Hippocampal formation (tissue), 2 donors: ENCODE measurements at places on chromosomes 2 and 18.

DNA sequence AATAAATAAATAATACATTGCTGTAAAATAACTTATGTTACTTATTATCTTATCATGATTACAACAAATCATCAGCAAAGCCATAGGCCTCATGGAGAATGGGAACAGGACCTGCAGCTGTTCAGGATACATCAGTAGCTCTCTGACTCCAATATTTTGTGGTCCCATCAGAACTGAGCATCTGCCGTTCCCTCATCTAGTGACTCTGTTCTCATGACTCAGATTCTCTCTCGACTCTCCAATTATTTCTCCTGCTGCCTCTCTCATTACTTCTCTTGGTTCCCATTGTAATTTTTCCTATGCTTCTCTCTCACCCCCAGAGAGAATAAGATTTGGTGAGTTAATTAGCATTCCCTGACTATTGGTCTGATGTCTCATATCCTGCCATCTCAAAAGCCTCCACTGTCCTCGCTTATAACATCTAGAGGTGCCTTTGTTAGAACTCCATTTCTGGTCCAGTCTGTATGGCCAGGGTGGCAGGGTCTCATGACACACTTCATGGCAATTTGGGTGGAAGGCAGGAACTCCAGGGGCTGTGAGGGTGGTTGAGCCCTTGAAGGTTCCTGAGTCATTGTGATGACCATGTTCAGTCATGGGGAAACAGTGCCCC, 78.0 kb upstream of the TANC1 start:
- no peak for DNase-seq

DNA sequence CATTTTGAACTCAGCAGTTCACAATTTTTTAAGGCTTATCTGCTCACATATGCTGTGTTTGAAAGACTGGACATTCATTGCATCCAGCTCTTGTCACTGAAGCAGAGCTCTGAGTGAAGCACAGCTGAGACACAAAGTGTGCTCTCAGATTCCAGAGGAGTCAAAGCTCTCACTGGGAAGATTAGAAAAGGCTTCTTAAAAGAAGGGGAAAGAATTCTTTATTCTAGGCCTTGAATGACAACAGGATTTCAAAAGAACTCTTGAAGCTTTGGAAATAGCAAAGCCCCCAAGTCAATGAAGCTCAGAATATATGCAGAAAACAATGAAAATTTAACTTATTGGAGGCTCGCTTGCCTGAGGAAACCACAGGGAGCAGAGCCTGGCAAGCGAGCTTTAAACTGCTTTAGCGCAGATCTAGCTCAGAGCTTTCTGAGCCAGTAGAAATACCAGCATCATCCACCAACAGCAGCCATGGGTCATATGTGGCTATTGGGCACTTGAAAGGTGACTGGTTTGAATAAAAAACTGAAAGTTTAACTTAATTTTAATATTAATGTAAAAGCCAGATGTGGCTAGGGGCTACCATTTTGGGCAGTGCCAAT, 369.7 kb downstream of the OSR1 start:
- no peak for DNase-seq

GRCh38 chr18:76317136-76317535, 177.9 kb downstream of the ZNF516 start:
- no peak for DNase-seq

DNA sequence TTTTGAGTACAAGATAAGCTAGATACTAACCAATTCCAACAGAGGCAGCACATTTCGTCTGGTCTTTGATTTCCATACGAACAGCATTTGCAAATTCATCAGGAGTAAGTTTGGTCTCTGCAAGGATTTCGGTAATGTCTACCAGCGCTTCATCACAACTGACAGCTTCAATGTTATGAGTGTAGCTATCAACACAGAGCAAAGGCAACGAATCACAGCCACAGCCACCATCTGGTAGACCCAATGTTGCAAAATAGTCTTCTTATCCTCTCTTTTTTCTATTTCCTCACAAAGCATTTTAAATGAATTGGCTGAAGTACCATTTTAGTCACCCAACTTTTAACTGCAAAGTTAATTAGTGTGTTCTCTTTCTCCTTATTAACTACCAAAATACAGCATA, 68.3 kb downstream of the REV1 start:
- no peak for DNase-seq

- DNase-seq: no peak
Measured at GRCh38 chr2:185921048-185921756, 182.6 kb downstream of the FSIP2 start.

DNA sequence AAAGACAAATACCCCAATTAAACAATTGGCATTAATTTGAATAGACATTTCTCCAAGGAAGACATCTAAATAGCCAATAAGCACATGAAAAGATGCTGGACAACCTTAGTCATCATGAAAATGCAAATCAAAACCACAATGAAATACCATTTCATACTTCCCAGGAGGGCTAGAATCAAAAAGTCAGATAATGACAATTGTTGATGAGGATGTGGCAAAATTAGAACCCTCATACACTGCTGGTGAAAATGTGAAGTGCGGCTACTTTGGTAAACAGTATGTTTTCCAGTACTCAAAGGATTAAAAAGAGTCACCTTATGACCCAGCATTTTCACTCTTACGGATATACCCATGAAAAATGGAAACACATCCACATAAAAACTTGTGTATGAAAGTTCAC, 91.6 kb downstream of the FIGN start:
- no peak for DNase-seq

- DNase-seq: no peak
Measured at GRCh38 chr2:110995911-110996310, 124.8 kb upstream of the BCL2L11 start.

GRCh38 chr2:174949988-174950687, 55.0 kb downstream of the CHN1 start:
- no peak for DNase-seq

DNA sequence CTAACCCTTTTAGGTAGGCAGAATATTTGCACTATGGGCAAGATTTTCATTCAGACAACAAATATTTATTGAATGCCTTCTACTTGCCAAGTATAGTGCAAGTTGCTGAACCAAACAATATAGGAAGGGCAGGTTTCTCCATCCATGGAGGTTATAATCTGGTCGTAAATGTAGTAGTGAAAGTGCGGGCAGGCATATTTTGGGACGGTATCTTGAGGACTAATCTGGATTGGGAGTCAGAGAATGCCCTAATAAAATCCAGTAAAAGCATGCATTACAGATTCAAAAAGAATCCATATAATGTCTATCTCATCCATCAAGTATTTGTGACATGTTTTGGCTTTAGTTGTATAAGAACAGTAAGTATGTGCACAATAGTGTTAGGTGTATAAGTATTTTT, 1.7 kb upstream of the NDUFV2 start:
- DNase-seq: no peak

- no peak for DNase-seq
Measured at GRCh38 chr2:82576656-82577055, 1882.4 kb downstream of the SUCLG1 start.

- DNase-seq: no peak
Measured at GRCh38 chr2:119697290-119698020, 18.5 kb downstream of the TMEM177 start.

GRCh38 chr2:216792222-216793021, 67.4 kb downstream of the TNP1 start:
- no peak for DNase-seq

GRCh38 chr2:15560140-15560987, 770 bp downstream of the NBAS start:
- DNase-seq: no peak

DNA sequence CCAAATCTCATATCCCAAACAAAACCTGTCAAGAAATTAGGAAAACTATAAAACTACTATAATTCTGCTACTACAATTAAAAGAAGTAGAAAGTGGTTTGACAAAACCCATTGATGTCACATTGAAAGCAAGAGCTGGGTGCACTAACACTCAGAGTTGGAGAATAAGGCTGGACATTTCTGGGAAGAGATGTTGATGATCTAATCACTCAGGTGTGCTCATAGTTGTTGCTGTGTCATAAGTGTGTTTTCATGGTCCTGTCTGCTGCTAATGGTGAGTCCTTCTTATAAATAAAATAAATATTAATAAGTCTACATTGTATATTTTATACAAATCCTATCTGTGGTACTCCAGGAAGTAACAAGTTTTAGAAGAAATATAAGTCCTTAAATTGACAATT, 168.2 kb upstream of the LRP1B start:
- DNase-seq: no peak

GRCh38 chr18:74375999-74376398, 60.4 kb downstream of the C18orf63 start:
- no peak for DNase-seq

- no peak for DNase-seq
Measured at GRCh38 chr2:218482651-218483050, 63.7 kb downstream of the VIL1 start.

GRCh38 chr2:182432051-182432450, 5.2 kb upstream of the PDE1A start:
- no peak for DNase-seq

DNA sequence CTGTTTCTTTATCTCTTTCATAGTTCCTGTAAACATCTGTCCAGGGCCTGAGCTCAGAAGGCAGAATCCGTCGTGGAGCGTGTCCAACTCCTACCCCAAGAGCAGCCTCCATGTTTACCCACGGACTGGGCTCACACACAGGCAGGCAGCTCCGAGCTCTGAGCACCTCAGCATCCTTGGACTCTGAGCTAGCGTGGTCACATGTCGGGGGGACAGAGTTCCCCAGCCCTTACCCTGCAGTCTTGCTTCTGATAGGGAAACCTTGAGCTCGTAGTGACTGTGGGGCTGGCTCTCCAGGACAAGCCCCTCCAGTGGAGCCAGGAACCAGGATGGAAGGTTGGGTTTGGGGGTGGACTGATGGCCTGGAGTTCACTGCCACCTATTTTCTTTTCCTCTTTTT, 15.1 kb upstream of the ST3GAL5 start:
- no peak for DNase-seq

- DNase-seq: no peak
Measured at GRCh38 chr2:167451496-167452289, 563.4 kb downstream of the XIRP2 start.

- no peak for DNase-seq
Measured at GRCh38 chr2:1625281-1626001, 118.9 kb downstream of the PXDN start.

- no peak for DNase-seq
Measured at GRCh38 chr2:200575957-200576356, 9.9 kb upstream of the AOX1 start.

DNA sequence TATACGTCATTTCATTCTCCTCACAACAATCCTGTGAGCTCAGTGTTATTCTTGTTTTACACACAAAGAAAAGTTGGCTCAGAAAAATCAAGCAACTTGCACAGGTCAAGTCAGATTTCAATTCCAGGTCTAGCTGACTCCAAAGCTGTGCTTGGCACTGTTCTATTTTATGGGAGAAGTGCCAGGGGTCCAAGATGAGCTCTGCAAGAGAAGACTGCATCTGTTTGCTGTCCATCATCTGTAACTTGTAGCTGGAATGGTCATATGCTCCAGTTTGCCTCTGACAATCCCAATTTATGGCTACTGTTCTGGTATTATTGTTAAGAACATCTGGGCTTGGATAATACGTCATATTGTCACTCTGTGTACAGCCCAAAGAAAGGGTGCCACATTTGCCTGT, 28.9 kb downstream of the KCNF1 start:
- DNase-seq: no peak

GRCh38 chr2:218962859-218963492, 3.5 kb downstream of the CDK5R2 start:
- DNase-seq: peak; percentile 35

DNA sequence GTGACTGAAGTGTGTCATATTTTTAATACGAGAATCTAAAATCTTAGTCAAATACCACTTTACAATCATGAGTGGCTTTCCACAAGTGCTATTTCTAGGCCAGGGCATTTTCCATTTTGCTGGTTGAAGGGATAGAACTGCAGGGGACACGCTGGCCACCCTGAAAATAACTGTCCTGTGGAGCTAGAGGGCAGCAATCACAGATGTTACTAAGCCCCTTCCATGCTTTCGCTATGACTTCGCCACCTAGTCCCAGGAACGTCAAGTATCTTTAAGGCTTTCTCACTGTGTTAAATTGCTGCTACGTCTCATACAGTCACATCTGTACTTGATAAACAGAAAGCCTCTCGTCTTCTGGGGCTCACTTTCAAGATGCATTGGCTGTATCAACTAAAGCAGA, 171.8 kb downstream of the CDH2 start:
- DNase-seq: peak; percentile 15

- DNase-seq: no peak
Measured at GRCh38 chr2:206275312-206276055, 1.0 kb downstream of the ZDBF2 start.

DNA sequence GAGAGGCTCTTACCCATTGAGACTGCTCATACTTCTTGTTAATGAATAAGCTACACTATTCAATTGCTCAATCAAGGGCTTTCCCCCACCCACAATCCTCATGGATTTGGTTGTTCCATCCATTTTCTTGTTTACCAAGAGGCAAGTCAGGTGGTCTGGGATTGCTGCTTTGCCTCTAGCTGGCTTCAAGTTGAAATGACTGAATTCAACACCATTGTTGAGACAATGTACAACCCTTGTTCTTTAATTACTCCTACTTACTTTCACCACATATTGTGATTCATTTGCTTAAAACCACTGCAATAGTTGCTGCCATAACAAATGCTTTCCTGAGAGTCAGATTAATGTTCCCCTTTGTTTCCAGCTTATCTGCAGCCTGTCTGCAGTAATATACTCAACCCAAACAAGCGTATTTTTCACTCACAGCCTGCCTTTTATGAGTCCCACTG, 532.2 kb downstream of the RIT2 start:
- DNase-seq: no peak

DNA sequence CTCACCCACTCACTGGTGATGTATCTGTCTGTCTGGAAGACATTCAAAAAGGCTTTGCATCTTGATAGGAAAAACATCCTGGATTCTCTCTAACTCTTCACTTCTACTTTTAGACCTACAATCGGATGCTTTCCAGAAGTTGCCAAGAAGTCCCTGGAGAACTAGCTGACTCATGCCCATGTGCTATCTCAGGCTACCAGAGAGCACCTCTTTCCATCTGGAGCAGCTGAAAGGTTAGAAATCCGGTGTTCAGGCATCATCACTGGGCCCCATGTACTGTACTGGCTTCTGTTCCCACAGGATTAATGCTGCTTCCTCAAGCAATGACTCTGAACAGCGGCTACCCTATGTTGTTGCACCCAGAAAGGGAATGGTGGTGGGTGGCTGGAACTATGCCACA, 259.0 kb downstream of the NBAS start:
- DNase-seq: no peak

GRCh38 chr2:9247786-9248185, 41.2 kb downstream of the ASAP2 start:
- no peak for DNase-seq

GRCh38 chr2:85678377-85678776, 10.4 kb upstream of the SFTPB start:
- no peak for DNase-seq

DNA sequence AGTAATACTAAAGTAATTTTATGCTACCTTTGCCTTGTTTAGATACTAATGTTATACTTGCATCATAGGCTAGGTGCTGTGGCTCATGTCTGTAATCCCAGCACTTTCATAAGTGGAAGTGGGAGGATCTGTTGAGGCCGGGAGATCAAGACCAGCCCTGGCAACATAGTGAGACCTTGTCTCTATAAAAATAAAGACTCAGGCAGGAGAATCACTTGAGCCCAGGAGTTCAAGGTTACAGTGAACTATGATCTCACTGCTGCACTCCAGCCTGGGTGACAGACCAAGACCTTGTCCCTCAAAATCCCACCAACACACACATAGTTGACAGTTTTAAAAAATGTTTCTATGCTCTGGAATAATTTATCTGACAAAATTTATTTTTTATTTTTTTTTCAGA, 6.9 kb upstream of the DNAJC27 start:
- no peak for DNase-seq
